ENCODE measurements at places on chromosomes 6 and 20.

GRCh38 chr6:20379231-20379630, 22.4 kb upstream of the E2F3 start:
- DNase-seq, result no peak

DNA sequence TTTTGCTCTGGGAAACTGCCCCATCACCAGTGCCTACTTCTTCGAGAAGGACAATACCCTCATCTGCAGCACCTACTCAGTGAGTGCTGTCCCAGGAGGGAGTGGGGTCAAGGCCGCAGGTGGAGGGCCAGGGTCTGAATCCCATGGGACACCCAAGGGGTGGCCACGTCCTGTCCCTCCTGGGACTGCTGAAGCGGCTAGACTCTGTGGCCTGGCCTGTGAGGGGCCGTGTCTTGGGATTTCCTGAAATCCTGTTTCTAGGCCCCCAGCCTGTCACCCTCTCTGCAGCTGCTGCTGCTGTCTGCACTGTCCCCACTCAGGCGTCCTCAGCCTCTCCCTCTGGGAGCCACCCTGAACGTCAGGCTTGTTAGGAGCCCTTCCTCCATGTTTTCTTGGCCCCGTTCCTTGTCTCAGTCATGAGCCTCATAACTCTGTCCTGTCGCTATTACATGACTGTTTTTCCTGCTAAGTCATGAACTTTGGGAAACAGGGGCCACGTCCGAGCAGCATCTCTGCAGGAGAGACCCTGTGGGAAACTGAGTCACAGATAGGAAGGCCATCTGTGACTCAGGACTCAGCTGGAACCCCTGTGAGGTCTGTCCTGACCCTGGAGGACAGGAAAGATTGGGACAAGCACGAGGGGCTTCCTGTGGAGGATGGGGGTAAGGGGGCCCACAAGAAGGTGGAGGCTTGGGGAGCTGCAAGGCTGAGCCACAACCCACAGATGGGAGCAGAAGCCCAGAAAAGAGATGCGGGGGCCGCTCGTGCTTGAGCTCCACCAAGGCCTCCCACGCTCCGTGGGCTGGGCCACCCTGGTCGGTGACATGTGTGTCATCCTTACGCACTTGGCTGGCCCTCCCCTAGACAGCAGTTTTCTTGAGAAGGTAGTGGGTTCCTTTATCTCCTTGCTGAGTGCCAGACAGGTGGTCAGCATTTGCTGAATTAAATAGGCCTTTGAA, 49.9 kb downstream of the EFCAB8 start:
- no peak for DNase-seq

GRCh38 chr20:36632487-36633284, 13.3 kb downstream of the SLA2 start:
- DNase-seq, result no peak

GRCh38 chr20:17471606-17472187, 59.5 kb downstream of the BFSP1 start:
- DNase-seq, result no peak

- DNase-seq, result peak; percentile 37
Measured at GRCh38 chr6:90080876-90081481, 186.7 kb downstream of the GJA10 start.

- DNase-seq, result no peak
Measured at GRCh38 chr6:44665143-44665542, 277.6 kb downstream of the CDC5L start.

DNA sequence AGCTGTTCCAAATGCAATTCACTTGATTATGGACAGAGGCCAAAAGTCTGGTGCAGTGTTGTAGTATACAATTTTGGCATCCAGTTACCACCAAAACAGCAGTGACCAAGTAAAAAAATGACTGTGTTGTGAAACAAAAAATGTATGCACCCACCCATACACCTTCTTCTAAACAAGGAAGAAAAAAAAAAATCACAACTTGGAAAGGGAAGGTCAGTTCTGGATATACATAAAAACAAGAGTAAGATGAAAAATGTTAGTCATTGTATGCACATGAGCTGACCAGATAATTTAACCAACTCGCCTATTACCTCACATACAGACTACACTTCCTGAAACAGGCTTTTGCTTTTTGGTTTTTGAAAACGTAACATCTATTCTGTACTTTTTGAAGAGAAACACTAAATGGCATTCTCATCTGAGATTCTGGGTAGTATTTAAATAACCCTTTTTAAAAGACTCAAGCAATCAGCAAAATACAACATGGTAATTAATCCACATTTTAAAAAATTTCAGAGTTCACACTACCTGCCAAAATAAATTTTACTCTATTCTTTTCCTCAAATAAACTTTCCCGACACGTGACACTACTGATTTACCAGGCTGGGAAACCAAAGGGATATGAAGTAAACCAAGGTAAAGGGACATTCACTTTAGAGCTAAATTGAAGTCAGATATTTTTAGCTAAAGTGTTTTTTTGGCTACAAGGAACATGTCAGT, 141.6 kb upstream of the SHLD1 start:
- no peak for DNase-seq

- no peak for DNase-seq
Measured at GRCh38 chr6:169083508-169083874, 170.2 kb downstream of the THBS2 start.

DNA sequence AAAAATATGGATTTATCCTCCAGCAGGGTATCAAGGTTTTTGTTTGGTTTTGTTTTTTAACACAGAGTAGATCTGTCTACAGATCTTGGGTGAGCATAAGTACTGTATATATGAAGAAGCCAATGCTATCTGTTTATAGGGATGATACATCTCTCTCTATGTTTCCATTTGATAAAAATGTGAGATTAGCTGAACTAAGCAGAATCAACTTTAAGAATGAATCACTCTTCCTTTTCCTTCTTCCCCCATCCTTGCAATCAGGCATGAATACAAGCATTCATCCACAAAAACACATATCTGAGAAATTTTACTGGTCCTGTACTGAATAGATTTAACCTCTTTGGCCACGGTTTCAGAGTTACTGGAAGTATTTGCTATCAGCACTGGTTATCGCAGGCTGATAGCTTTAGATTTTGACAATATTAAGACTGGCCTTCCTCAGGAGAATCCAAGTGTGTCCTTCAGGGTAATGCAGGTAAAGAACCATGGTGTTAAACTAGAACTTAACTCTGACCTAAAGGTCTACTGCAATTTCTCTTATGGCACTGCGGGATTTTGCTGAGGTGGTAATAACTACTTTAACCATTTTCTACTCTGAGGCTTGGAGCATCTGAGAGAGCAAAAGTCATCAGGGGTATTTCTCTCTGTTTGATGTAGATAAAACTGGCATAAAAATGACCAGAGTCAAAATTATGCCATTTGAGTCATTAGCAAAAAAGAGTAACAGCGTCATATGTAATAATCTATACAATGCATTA, 1.5 kb downstream of the SNAP25 start:
- DNase-seq, result no peak

DNA sequence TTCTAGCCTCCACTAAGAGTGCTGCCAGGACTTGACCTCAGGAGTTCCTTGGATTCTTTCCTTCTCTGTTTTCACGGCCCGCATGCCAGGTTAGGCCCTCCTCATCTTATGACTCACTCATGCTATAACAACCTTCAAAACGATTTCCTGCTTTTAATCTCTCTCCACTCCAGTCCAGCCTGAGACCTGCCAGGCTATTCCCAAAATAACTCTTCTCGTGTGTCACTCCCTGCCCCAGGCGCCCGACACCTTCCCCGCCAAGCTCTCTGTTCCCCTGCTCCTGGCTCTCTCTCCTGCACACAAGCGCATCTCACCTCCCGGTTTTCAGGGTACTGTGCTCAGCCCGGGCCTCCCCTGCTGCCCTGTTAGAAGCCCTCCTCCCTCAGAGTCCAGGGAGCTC, 64.1 kb upstream of the RPS6KA2 start:
- DNase-seq, result no peak

GRCh38 chr6:53861518-53861917, 66.7 kb downstream of the LRRC1 start:
- DNase-seq, result no peak

GRCh38 chr6:15544321-15544900, 118.4 kb downstream of the DTNBP1 start:
- DNase-seq, result no peak

- DNase-seq, result no peak
Measured at GRCh38 chr6:144286503-144287393, 1.6 kb downstream of the UTRN start.

DNA sequence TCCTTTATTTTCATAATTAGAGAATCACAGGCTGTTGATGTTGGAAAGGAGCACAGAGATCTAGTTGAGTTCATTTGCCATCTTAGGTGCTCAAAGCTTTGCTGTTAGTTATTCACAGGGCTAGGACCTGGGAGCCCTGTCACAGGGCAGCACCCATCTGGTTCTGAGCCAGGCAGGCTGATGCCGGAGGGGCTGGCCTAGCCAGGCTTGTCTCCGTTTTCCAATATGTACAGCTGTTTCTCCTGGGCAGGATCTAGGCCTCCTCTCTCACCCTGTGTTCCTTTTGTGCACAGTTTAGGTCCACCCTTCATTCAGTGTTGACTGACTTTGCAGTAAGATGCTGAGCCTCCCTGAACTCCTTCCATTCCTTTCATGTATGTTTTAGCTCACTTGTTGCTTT, 33.4 kb downstream of the LRRC1 start:
- DNase-seq, result no peak

DNA sequence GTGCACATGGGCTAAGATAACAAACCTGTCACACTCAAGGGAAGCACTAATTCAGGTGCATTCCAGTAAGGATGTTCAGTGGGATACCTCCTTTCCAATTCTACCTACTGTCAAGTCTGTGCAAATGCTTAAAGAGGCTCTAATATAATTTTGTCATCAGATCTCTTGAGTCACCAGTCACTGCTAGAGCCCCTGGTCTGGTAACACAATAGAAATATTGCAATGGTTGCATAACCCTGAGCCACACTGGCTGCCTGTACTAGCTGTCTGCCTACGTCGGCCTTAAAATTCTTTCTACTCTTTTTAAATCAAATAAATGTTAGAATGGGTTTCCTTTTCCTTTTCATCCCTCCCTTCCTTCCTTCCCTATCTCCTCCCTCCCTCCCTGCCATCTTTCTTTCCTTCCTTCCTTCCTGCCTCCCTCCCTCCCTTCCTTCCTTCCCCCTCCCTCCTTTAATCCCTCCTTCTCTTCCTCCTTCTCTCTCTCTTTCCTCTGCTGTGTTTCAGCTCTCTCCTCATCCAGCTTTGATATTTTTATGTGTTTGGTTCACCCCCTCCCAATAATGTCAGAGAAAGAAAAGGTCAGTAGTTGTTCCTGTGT, 28.1 kb upstream of the OLIG3 start:
- no peak for DNase-seq

DNA sequence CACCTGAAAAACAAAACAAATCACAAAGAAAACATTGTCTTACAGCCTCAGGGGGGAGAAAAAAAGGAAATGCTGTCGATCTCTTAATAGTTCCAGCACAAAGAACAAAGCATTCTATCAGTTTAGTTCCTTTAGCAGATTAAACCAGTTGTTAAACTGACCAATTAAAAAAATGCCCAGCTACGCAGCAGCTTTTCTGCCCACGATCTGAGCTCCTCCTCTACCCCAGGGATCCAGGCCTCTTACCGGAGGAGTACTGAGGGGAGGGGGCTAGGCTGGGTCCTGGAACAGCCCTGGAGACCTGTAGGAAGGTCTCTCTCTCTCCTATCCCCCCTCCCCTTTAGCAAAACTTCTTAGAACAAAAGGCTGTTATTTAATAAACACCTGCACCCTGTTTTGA, 13.4 kb downstream of the PTK7 start:
- no peak for DNase-seq

GRCh38 chr6:35454391-35455110, 2.4 kb downstream of the FANCE start:
- no peak for DNase-seq

GRCh38 chr20:9066191-9066590, 2.7 kb upstream of the PLCB4 start:
- no peak for DNase-seq

DNA sequence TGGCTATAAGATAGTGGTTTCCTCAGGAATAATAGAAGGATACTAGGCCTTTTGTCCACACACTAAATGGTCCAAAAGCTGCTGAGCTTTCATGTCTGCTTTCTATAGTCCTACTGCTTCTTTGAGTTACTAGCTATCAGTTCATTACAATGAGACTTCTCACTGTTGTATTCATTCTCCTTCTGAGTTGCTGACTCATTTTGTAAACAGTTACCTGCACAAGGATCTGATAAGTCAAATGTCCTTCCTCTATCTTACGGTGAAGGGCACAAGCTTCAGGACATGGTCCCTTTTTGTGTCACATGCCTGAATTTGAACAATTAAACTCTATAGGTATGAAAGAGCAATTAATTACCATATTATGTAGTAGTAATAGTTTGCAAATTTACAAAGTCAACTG, 90.5 kb downstream of the MAN1A1 start:
- DNase-seq, result no peak

DNA sequence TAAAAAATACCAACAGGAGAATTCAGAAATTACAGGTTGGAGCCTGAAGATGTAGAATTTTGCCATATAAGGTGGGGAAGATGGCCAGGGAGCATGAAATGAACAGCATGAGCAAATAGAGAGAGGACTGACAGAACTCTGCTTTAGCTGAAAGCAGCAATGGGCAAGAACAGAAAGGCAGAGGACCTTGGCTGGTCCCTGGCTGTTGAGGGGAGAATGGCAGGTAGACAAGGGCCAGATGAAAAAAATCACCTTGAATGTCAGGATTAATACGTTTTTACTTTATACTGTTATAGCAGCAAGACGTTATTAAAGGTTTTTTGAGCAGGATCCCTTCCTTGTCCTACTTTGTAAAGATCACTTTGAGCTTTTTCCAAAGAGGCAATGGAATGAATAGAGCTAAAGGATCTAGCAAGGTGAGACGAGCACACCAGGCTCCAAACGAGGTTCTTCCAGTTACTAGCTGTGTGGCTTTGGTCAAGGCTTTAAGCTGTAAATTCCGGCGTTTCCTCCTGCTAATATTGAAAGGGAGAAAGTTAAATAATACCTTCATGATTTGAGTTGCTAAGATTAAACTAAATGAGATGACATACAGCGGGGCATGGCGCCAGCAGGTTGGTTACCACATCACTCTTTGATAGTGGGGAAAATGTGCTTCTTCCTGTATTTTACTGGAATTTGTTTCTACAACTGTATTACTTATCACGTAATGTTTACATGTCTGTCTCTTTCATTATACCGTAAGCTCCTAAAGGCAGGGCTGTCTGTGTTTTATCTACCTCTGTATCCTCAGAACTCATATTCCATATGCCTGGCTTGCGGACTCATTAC, 776 bp downstream of the PPIL1 start:
- no peak for DNase-seq

- DNase-seq, result no peak
Measured at GRCh38 chr6:157054531-157054979, 268.8 kb downstream of the TMEM242 start.
